Caco-2 (cell line): ENCODE measurements at places on chromosomes 3 and 15. TPM values are rescaled to one million over a fixed set of nuclear protein-coding genes. Genes with fewer than 3 reads are reported as not detected.

DNA sequence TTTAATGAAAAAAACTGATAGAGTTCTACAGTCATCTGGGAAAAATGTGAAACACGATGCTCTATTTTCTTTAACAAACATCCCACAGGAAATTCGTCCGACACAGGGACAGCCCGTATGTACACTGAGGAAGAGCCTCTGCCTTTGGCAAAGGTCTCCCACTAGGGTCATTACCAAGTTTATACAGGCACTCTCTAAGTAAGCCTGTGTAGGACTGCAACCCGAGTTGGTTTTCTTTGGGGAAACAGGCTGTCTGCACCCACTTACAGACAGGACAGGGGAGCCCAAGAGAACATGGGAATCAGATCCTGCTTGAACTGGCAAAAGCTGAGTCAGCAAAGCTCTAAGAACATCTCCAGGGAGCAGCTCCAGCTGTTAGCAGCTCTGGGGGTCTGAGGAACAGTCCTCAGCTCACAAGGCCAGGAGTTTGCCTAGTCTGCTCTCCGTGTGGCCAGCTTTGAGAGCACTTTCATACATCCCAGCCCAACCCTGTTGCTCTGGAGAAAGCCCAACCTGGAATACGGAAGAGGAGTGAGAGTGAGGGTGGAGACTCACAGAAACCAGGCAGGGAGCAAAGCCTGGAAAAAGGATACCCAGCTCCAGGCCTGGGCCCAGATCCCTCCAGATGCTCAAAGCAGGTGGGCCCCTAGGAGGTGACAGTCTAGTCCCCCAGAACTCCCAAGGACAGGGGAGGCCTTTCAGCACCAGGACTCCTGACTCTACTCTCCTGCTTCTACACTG, 1.9 kb downstream of the TBC1D2B start:
- H3K4me1 ChIP-seq, result peaks cover 9% of the 10 kb centered on the region; the same call in 1 of the 2 replicates
- peak overlapping the region; percentile 49 for H3K27ac ChIP-seq
- no peaks in the 10 kb centered on the region for H3K27me3 ChIP-seq
- no peak for DNase-seq
- H3K36me3 ChIP-seq, result no peaks in the 10 kb centered on the region

DNA sequence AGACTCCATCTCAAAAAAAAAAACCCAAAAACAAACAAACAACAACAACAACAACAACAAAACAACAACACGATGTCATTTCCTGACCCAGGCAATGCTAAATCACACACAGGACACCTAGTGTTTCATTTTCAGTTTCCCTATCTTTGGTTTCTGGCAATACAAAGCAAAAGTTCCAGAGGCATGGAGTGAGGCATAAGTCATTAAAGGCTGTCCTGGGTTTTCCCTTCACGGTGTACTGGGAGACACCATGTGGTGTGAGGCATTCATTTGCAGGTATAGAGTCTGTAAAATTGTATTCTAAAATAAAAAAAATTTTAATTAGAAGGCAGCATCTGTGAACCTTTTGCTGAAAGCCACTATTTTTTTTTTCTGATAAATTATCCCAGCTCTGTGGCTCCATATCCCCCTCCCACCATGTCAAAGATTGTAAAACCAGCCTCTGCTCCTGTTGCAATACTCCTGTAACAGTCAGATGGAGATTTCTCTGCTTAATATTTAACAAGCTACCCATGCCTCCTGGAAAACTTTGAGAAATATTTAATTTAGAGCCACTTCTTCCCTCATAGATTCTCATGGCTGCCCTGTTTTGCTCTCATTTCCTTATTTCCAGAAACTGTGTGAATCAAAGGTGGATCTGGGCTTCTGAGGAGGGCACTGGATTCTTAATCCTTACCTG, 324.6 kb downstream of the MCTP2 start:
- H3K4me3 ChIP-seq, result no peak overlapping the region
- no peaks in the 10 kb centered on the region for H3K4me1 ChIP-seq
- no peaks in the 10 kb centered on the region for H3K36me3 ChIP-seq
- no peaks in the 10 kb centered on the region for H3K27me3 ChIP-seq
- DNase-seq, result no peak

DNA sequence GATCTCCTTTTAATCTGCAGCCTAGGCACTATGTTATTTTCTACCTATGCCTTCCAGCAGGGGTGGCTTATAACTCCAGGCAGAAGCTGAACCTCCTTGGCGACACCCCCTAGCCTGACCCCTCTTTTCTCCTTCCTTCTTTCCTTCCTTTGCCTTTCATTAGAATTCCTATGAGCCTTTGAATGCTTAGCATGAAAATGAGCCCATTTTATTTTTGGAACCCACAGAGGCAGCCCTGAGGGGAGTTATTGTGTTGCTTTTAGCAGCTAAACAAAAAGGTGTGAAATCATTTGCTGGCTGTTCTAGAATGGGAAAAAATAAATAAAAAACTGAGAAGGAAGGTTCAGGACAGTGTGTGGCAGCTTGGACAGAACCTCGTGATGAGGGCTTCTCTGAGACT, 164.6 kb upstream of the ICE2 start:
- H3K36me3 ChIP-seq, result no peaks in the 10 kb centered on the region
- no peak for DNase-seq
- no peak overlapping the region for H3K4me3 ChIP-seq
- H3K4me1 ChIP-seq, result no peaks in the 10 kb centered on the region
- H3K27me3 ChIP-seq, result no peaks in the 10 kb centered on the region

- no peak overlapping the region for H3K4me3 ChIP-seq
- no peak overlapping the region for H3K27ac ChIP-seq
- no peaks in the 10 kb centered on the region for H3K27me3 ChIP-seq
- no peaks in the 10 kb centered on the region for H3K36me3 ChIP-seq
- no peak for DNase-seq
Measured at GRCh38 chr3:179853176-179853575, 183.6 kb downstream of the PEX5L start.

GRCh38 chr15:68262514-68263356, 14.8 kb upstream of the FEM1B start:
- no peaks in the 10 kb centered on the region for H3K27me3 ChIP-seq
- H3K27ac ChIP-seq, result no peak overlapping the region
- no peak overlapping the region for H3K4me3 ChIP-seq
- no peaks in the 10 kb centered on the region for H3K36me3 ChIP-seq

NOX5 gene
- total RNA-seq, result 0.05 TPM in 1 of 2 replicates, not detected in the other

ACP3 gene
- total RNA-seq, result 0.82 and 2.3 TPM in 2 replicates
